ENCODE measurements at places on chromosomes 13 and 19. TPM values are rescaled to one million over a fixed set of nuclear protein-coding genes. Genes with fewer than 3 reads are reported as not detected.

DNA sequence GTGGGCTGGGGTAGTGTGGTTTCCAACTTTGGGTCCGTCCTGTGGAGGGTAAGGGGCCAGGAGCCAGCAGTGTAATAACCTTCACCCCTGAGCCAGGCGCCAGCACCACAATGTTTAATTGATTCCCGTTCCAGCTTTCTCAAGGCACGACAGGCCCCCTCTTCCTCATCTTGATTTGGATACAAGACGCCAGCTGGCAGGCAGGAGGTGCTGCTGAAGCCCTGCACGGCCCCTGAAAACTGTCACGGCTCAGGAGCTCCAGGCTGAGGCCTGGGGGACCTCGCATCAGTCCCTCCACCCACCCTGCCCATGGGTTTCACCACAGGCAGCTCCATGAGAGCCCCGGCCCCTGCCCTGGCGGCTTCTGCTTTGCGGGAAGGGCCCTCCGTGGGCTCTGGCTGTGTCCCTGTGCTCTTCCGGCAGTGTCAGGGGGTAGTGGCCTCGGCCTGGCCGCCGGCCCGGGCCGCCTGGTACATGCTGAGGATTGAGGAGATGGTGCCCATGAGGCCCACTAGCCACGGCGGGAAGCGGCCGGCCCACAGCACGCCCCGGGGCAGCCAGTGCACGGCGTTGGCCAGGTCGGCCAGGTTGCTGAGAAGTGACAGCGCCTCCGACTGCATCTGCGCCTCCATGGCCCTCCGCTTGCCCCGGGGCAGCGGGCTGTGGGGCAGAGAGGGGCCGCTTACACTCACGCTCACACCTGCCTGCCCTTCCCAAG lies 11.9 kb downstream of the PEX11G start:
- peak; percentile 85 for DNase-seq

The CCDC8 gene
- 17.4 TPM for total RNA-seq

- DNase-seq = peak; percentile 99
These were observed at the start of gene RASA3 for GRCh38 chr13:114132419-114133121. TSS of gene RASA3 (minus strand) at chr13:114132623. CDS start at chr13:114132489, 134 bp downstream.

DNA sequence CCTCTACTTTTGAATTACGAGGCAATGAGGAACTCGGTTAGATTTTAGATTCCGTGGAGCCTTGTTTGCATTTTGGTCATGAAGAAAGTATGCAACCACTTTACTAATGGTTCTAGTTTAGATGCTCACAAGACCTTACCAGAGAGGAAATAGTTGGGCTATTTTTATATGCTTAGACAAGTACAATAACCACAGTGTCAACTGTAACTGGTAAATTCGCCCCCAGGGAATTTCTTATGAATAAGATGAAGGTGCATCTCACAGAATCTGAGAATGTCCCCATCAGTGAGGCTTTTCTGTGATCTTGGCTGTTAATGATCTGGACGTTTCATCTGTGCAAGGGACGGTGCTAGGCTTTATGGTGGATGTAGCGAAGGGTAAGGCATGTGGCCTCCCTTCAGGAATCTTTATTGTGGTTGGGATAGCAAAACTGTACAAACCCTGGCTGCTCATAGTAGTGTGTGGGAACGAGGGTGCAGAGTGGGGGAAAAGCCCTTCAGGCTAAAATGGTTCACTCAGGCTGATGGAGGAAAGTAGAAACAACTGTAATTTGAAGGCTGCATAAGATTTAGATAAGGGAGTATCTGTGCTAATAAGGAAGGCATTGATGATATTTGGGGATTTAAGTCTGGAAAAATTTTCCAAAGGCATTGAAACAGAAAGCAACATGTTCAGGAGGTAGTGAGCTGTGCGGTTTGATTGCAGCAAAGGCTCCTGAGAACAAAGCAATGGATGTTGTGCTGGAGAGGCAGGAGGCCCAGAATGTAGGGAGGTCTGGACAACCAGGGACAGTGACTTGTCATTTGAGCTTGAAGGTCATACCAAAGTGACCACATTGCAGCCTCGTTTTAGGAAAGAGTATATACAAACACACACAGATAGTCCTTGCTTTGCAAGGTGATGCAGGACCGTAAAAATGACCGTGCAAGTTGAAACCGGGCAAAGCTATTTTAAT lies 28.4 kb downstream of the UBAC2 start:
- peak; percentile 87 for DNase-seq

- no peak for DNase-seq
These were observed 36.6 kb downstream of the FOXO1 start for GRCh38 chr13:40629678-40630384.

Data from osteoblast (primary cell).